Subcutaneous adipose tissue (tissue), 4 donors: ENCODE measurements at places on chromosomes 5 and 9. TPM values are rescaled to one million over a fixed set of nuclear protein-coding genes. Genes with fewer than 3 reads are reported as not detected.

MYOT gene
- total RNA-seq = 2.4 TPM

PCDHB7 gene
- total RNA-seq = 1.5 TPM

TEX48 gene
- total RNA-seq = not detected

INSL4 gene
- not detected for total RNA-seq

FAM78A gene
- 2.3 TPM for total RNA-seq

BAG1 gene
- total RNA-seq = 73.1 TPM

JAK2 gene
- 71.7 TPM for total RNA-seq

ZNF879 gene
- total RNA-seq = 7.2 TPM

HDHD3 gene
- total RNA-seq = 24.3 TPM

PFN3 gene
- not detected for total RNA-seq

CACFD1 gene
- 3.3 TPM for total RNA-seq

CHD1 gene
- total RNA-seq = 67.6 TPM

C9orf72 gene
- 28.3 TPM for total RNA-seq

TSC1 gene
- 54.7 TPM for total RNA-seq

LRRTM2 gene
- total RNA-seq = 1.8 TPM

GABBR2 gene
- not detected for total RNA-seq

IRX4 gene
- not detected for total RNA-seq

NREP gene
- 3.9 TPM for total RNA-seq

STING1 gene
- 35.0 TPM for total RNA-seq

SETX gene
- total RNA-seq = 74.6 TPM

CDX1 gene
- not detected for total RNA-seq

PCDHA7 gene
- 0.17 TPM for total RNA-seq

ACTBL2 gene
- not detected for total RNA-seq

SPAG8 gene
- 0.33 TPM for total RNA-seq

FGFR4 gene
- 1.1 TPM for total RNA-seq

PCDHGC5 gene
- total RNA-seq = 0.82 TPM

PCDHB3 gene
- 0.85 TPM for total RNA-seq

TPPP gene
- total RNA-seq = 2.4 TPM

SYNPO gene
- 18.5 TPM for total RNA-seq
